ENCODE measurements at places on chromosomes 1 and 21.

GRCh38 chr1:234643111-234643849, 33.3 kb upstream of the IRF2BP2 start:
- DNase-seq = no peak

GRCh38 chr1:121443001-121443540, 258.3 kb downstream of the SRGAP2C start:
- peak; percentile 10 for DNase-seq

DNA sequence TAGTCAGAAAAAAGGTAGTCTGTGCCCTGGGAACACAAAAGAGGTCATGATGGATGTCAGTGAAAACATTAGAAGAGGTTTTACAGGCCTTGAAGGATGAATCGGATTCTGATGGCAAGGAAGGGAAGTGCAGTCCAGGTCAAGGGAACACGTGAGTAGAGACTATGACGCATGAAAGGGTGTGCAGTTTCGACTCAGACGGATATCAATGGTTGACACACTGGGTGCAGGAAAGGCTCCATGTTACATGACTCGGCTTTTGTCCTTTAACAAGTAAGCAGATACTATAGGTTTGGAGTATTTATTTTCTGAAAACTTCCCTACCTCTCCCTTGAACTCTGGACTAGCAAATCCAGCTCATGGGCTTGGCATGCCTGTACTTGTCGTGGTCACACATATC, 55.3 kb downstream of the SEC16B start:
- DNase-seq = no peak

- DNase-seq = no peak
Measured at GRCh38 chr1:14654554-14654953, 56.1 kb downstream of the KAZN start.

- no peak for DNase-seq
Measured at GRCh38 chr1:201254625-201255478, 28.5 kb upstream of the PKP1 start.

- no peak for DNase-seq
Measured at GRCh38 chr21:36859744-36860501, 106.5 kb downstream of the HLCS start.

DNA sequence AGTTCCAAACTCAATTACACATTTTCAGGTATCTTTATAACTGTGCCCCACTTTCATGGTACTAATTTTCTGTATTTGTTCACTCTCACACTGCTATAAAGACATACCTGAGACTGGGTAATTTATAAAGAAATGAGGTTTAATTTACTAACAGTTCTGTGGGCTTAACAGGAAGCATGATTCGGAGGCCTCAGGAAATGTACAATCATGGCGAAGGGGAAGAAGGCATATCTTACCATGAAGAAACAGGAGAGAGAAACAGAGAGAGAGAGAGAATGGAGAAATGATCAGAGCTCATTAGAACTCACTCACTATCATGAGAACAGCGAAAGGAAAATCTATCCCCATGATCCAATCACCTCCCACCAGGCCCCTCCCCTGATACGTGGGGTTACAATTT, 874.1 kb upstream of the B3GALT2 start:
- DNase-seq = no peak

DNA sequence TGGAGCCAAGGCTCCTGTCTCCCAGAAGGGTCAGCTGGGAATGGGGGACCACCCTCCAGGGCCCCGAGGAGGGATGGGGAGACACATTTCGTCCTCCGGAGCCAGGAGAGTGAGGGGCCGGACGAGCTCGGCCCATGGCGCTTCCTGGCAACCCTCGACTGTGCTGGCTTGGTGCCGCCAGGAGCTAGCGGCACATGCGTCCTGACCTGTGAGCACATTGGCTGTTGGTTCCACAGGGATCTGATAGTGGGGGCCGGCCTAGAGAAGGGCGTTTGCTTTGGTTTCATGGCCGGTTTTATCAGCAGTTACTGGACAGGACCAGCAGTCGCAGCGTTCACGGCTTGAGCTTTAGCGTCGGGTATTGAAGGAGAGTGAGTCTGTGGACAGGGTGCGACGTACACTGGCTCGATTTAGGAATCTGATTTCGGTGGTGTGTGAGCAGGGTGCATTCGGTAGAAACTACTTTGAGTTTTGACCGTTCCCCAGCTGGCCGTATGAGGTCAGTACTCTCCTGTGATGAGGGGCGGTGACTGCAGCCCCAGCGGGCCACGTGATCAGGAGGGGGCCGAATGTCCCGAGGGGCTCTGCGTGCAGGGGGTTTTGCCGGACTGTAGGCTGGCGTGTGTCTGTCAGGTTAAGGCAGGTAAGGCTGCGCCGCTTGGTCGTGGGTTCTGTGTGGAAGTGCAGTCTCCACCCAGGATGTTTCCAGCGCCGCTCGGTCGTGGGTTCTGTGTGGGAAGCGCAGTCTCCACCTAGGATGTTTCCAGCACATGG, 18.7 kb downstream of the FAAP20 start:
- DNase-seq = no peak

GRCh38 chr1:184595596-184595995, 159.1 kb downstream of the EDEM3 start:
- DNase-seq = peak; percentile 35

GRCh38 chr1:239315631-239316217, 70.6 kb upstream of the CHRM3 start:
- no peak for DNase-seq

- no peak for DNase-seq
Measured at GRCh38 chr1:234014208-234014607, 109.7 kb downstream of the SLC35F3 start.

DNA sequence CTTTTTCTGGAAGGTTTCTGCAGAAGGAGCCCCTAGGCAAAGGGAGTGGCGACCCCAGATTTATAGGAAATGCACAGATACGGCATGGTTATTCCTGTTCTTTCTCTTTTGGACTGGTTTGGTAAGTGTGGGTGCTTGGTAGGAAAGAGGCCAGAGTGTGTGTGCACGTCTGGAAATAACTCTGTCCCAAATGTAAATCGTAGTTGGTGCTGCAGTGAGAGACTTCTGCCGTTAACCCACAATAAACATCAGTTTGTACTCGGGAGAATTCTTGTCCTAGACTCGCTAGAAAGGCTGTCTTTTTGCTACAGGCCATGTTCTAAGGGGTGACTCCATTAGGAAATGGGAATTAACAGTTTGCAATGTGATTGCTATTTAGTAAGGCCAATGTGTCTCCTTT, 779 bp downstream of the SLC44A3 start:
- no peak for DNase-seq

- DNase-seq = no peak
Measured at GRCh38 chr21:44576025-44576420, 2.5 kb downstream of the KRTAP10-4 start.

DNA sequence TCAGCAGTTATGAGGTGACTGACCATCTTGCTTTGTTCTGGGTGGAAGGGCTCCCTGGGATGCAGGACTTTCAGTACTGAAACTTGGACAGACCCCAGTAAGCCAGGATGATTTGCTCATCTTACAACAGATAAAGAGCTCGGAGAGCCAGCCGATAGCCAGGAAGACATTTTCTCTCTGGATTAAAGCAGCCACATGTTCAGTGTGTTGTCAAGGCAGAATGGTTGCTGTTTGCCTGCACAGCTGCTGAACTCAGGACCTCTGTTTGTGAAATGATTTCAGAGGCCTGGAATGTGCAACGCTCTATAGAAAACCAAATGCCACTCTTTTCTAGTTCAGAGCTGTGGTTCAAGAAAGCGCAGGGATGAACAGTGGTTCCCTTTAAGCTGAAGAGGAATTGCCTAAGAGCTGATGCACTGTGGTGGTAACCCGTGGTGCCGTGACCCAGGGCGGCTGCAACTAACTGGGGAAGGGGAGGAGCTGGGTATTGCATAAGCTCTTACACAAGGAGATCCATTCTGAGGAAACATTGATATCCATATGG, 40.7 kb downstream of the CASQ2 start:
- DNase-seq = peak; percentile 74

- no peak for DNase-seq
Measured at GRCh38 chr1:222931023-222931422, 116.2 kb downstream of the DISP1 start.

DNA sequence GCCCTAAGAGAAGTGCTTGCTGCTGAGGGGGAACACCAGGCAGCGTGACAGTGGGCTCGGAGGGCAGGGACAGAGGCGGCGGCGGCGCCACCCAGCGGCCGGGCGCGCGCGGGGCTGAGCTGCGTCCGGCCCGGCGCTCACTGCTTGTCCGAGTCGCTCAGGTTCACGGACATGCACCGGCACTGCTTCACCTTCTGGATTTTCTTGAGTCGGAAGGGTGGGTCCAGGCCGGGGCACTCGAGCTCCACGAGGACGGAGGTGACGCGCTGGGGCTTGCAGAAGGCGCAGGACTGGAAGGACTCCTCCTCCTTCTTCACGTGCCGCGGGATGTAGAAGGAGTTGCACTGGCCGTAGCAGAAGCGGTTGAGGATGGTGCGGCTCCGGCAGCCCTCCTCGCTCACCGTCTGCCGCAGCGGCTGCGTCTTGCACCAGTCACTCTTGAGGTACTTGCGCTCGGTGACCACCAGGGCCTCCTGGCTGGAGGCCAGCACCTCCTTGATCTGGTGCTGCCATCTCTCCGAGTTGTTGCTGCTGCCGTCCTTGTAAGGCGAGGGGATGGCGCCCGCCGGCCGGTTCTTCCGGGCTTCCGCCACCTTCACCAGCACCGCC, 119.0 kb downstream of the GREM2 start:
- DNase-seq = no peak

GRCh38 chr1:2973601-2974593, 47.4 kb upstream of the ACTRT2 start:
- DNase-seq = no peak

DNA sequence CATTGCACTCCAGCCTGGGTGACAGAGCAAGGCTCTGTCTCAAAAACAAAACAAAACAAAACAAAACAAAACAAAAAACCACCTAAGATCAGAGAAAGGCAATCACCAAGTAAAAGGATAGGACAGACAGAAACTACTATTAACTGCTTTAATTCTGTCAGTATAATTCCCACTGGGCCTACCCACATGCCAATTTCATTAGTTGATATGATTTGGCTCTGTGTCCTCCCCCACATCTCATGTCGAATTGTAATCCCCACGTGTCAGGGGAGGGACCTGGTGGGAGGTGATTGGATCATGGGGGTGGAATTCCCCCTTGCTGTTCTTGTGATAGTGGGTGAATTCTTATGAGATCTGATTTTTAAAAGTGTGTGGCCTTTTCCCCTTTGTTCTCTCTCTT, 27.2 kb upstream of the CAPZB start:
- no peak for DNase-seq

DNA sequence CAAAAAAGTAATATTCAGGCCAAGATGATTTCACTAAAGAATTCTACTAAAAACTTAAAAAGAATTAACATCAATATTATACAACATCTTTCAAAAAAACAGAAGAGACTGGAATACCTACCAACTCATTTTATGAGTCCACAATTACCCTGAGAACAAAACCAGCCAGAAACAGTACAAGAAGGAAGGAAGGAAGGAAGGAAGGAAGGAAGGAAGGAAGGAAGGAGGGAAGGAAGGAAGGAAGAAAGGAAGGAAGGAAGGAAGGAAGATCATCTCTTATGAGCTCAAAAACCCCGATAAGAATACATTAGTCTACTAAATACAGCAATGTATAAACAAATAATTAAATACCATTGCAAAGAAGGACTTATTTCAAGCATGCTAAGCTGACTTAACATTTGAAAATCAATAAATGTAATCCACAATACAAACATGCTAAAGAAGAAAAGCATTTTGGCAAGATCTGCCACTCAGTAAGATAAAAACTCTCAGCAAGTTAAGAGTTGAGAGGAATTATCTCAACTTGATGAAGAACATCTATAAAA, 149.9 kb upstream of the RGS18 start:
- no peak for DNase-seq

DNA sequence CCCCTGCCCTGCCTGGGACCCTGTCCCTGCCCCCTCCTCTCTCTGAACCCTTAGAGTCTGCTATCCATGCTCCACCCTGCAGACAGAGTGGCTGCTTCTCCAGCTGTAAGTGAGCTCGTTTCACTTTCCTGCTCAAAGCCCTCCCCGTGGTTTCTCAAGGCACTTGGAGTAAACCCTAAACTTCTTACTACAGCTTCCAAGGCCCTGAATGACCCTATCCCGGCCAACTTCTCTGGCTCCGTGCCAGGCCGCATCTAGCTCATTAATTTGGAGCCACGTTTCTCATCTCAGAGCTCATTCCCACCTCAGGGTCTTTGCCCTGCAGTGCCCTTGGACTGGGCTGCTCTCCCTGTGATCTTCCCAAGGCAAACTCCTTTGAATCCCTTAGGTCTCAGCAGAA, 235.1 kb upstream of the RUNX1 start:
- DNase-seq = no peak

DNA sequence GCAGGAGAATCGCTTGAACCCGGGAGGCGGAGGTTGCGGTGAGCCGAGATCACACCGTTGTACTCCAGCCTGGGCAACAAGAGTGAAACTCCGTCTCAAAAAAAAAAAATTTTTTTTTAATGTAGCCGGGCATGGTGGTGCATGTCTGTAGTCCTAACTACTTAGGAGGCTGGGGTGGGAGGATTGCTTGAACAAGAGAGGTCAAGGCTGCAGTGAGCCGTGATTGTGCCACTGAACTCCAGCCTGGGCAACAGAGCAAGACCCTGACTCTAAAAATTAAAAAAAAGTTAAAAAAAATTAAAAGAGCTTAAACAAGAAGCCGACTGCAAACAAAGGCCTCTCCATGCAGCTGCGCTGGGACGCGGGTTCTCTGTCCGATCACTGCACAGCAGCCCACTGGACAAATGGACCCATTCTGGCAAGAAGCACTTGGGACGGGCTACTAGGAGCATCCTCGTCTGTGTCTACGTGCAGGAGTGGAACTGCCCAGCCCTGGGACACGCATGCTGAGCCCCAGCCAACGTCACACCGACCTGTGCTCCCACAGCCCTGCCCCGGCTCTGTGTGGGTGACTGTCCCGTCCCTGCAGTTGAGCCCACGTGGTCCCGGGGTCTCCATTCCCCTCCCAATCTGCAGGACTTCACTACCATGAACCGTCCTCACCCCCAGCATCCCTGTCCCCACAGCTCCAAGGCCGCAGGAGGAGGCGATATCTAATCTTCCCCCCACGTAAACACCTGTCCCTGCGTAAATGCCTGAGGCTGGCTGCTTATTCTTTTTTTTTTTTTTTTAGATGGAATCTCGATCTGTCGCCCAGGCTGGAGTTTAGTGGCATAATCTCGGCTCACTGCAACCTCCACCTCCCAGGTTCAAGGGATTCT, 12.3 kb downstream of the SLC35E2B start:
- DNase-seq = no peak

DNA sequence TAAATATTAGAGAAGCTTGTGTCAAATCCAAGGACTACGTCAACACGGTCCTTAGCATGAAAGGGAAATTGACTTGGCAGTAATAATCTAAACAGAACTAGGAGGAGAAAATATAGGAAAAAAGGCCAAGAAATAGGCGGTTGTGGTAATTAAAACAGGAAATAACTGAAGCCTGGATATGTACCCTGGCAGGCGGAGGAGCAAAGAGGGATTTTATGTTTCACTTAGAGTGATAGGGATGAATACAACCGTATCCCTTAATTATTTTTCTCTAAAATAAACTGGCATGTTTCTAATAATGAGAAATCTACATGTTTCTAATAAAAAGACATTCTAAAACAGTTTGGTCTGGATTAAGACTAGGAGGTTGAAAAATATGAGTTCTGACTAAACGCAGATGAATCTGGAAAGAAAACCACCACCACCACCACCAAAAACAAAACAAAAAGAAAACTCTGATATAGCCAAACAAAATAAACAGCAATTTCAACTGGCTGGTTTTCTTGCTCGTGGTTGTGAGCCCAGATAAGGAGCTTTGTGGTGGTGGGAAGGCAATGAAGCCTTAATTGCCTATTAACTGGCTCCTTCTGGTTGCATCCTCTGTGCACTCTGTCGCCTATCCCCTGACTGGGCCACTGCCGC, 334.2 kb upstream of the SNX7 start:
- DNase-seq = peak; percentile 61

GRCh38 chr1:56964349-56965017, 1.3 kb downstream of the C8B start:
- no peak for DNase-seq
